ENCODE measurements at places on chromosomes 5 and 9. TPM values are rescaled to one million over a fixed set of nuclear protein-coding genes. Genes with fewer than 3 reads are reported as not detected.

MOB3B gene
- total RNA-seq: 7.0 TPM

SEMA6A gene
- 0.18 TPM for total RNA-seq

LCP2 gene
- total RNA-seq: not detected

DAB2IP gene
- 13.2 TPM for total RNA-seq

NTRK2 gene
- total RNA-seq: not detected

PCDHB9 gene
- total RNA-seq: 0.03 TPM

KIF20A gene
- 42.0 TPM for total RNA-seq

Measured in A549 treated with RU486 at 1 μM for 4 hours (cell line).